ENCODE measurements at places on chromosomes 7 and 10. TPM values are rescaled to one million over a fixed set of nuclear protein-coding genes. Genes with fewer than 3 reads are reported as not detected.

The ELN gene
- 21.8 TPM for total RNA-seq

The SEPTIN7 gene
- 433 TPM for total RNA-seq

The ANK3 gene
- 439 TPM for total RNA-seq

The MSMB gene
- total RNA-seq: not detected

The RTKN2 gene
- total RNA-seq: 4.0 TPM

The CALHM1 gene
- 3.5 TPM for total RNA-seq

DNA sequence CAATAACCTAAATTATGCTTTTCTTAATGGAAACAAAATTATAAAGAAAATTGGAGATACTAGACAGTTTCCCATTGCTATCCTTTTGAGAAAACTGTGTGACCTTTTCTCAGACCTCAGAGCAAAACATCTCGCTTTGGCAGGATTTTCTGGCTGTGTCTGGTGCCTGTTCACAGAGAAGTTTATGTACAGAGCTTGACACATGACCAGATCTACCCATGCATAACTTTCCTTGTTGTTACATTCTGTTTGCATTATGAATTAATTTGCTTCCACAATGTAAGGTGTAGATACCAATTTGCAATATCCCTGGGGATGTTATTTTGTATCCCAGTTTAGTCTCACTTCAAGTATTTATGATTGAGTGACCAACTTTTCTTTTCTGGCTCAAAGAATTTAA, 565.0 kb downstream of the XPNPEP1 start:
- DNase-seq: no peak

- peak; percentile 50 for DNase-seq
These were observed 290.9 kb downstream of the CAMK1D start for GRCh38 chr10:12639996-12640944.

- DNase-seq: no peak
These were observed 750.1 kb upstream of the SORCS1 start for GRCh38 chr10:107914450-107915214.

DNA sequence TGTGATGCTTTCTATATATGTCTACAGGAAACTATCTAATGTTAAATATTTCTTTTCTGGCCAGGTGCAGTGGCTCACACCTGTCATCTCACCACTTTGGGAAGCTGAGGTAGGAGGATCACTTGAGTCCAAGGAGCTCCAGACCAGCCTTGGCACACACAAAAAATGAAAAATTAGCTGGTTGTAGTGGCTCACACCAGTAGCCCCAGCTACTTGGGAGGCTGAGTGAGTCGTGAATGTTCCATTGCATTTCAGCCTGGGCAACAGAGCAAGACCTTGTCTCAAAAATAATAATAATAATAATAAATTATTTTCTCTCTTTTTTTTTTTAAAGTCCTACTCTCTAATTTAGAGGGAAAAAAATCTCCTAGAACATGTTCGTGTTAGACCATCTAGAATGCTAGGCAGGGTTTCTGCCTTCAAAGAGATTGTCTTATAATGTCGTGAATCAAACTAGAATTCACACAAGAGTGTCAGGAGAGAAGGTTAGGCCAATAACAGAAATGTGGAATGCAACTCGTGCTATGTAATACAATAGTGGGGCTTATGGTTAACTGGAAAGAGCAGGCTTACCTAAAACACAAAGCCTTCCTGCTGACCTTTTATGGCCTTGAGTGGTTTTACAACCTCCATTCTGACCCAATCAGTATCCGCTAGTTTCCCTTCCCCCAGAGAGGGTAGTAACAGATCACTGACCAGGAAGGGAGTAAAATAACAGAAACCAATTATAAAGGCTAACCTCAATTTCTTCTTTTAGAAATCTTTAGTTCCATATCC, 46.3 kb downstream of the MYOF start:
- no peak for DNase-seq

GRCh38 chr7:120274899-120275298, 1.9 kb downstream of the KCND2 start:
- DNase-seq: no peak

DNA sequence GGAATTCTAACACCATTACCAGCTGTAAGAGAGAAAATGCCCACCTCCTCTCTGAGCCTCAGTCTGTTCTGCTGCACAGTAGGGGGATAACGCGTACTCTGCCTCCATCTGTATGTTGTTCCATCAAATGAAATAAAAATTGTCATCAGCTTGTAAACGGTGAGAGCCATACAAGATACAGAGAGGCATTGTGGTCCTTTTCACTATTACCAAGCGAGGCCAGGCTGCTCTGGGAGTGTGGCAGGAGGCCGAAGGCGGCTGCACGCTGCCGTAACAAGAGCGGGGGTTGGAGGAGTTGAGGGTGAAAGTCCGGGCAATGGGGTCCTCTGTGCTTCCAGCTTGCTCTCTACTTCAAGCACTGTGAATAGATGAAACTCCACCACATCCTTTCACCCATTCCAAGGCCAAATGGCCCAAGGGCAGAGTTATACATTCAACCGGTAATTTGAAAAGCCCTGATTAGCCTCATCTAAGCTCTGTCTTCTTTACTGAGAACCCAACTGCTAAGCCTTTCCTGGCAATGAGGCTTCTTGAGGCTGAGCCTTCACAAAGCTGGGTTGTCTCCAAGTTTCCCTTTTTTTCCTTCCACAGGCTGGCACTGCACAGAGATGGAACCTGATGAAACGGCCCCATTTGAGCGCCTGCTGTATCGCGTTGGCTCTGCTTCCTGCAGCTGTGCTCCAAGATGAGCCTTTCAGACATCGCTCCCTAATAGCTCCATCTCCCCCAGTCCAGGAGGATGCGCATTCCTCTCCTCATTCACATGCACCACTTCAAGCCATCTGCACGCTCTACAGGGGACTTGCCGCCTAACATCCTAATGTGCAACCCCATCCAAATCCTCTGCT, 47.2 kb downstream of the PYROXD2 start:
- DNase-seq: peak; percentile 58

GRCh38 chr10:17882557-17882956, 69.2 kb upstream of the SLC39A12 start:
- no peak for DNase-seq

GRCh38 chr7:126657599-126658358, 595.0 kb downstream of the GRM8 start:
- DNase-seq: no peak

DNA sequence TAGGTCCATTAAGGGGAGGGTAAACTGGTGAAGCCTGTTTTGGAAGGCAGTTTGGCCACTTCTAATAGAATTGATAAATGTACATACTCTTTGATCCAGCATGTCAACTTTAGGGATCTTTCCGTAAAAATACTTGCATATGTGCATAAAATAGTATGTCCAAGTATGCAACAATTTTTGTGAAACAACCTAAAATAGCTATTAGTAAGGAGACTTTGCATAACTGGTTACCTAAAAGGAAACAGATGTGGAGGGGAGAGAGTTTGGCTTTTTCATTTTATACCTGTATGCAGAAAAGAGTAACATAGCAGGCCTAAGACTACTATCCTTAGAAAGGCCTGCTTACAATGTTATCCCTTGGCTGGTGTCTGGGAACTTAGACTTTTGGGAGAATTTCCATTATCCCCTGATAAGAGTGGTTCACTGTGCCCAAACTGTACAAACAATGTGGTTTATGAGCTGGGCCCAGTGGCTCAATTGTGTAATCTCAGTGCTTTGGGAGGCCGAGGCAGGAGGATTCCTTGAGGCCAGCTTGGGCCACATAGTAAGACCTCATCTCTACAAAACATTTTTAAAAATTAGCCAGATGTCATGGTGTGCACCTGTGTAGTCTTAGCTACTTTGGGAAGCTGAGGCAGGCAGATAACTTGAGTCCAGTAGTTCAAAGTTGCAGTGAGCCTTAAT, 21.3 kb downstream of the PTPN12 start:
- no peak for DNase-seq

DNA sequence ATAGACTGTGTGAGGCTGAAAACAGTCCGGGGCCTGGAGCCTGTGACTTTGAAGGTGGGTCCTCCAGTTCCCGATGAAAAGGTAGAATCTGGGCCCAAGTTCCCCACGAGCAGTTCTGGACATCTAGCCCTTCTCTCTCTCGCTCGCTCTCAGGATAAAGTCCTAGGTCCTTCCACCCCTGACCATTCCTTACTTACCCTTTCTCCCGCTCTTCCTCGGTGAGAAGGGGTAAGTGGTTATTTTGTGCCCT, 713 bp downstream of the IMMP2L start:
- DNase-seq: no peak

- DNase-seq: no peak
These were observed 7.5 kb downstream of the ZFAND2A start for GRCh38 chr7:1152492-1152891.

- no peak for DNase-seq
These were observed 12.2 kb upstream of the GIMAP7 start for GRCh38 chr7:150502519-150502918.

- DNase-seq: no peak
These were observed 98.6 kb upstream of the DIP2C start for GRCh38 chr10:787933-788651.

DNA sequence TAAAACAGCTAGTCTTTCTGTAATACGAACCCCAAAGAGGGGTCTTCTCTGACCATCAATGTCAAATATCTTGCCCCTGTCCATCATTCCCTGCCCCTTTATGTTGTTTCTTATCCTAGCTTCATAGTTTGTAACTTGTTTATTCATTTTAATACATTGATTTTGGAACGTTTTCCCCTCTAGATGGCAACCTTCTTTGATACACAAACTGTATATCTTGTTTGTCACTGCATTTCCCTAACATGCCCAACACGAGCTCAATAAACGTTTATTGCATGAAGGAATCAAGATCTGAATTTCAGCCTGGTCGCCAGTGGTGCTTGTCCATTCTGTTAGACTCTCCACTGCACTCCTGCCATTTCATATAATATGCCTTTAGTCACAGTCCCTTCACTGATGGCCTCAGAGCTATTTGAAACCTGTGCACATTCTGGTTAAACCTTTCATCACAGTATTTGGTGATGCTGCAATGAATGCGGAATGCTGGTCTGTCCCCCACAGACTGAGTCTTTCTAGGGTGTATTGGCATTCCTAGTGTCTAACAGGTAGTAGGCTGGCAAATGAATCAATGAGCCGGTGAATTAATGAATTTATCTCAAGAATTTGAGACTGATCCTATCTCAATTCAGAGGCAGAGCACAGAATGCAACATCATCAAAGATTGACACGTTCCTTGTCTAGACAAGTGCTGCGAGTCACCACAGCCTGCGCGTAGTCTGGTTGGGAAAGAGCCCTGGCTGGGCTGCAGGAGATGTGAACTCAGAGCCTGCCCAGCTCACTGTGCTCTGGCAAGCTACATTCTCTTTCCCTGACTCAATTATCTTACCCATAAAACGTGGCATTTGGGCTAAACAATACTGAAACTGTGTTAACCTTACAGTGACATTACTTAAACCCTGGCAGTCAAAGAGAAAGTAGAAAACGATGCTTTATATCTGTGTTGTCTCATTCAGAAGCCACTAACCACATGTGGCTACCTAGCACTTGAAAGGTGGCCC, 55.2 kb upstream of the FRMD4A start:
- DNase-seq: no peak

DNA sequence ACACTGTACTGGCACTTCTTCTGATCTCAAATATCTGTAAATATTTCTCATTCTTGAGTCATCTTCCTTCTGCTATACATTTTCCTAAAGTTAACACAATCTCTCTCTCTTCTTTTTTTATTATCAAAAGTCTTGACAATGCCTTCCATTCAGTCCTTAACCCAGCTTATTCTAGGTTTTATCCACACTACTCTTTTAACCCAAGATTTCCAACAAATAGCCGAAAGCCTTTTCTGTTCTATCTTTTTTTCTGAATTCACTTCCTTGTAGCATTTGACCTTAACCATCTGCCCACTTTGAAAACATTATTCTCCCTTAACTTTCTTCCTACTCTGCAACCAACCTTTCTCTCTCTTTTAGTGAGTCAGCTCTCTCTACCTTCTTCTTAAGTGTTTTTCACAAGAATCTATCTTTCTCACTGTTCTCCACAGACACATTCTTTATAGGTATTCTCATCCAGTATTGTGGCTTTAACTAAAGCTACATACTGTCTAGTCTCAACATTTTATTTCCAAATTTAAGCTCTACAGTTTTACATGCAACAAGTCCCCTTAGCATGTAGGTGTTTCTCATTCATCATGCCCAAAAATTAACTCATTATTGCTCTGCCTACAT, 915.6 kb downstream of the KCNMA1 start:
- no peak for DNase-seq

- DNase-seq: no peak
These were observed 84.6 kb downstream of the VPS50 start for GRCh38 chr7:93316730-93317129.

DNA sequence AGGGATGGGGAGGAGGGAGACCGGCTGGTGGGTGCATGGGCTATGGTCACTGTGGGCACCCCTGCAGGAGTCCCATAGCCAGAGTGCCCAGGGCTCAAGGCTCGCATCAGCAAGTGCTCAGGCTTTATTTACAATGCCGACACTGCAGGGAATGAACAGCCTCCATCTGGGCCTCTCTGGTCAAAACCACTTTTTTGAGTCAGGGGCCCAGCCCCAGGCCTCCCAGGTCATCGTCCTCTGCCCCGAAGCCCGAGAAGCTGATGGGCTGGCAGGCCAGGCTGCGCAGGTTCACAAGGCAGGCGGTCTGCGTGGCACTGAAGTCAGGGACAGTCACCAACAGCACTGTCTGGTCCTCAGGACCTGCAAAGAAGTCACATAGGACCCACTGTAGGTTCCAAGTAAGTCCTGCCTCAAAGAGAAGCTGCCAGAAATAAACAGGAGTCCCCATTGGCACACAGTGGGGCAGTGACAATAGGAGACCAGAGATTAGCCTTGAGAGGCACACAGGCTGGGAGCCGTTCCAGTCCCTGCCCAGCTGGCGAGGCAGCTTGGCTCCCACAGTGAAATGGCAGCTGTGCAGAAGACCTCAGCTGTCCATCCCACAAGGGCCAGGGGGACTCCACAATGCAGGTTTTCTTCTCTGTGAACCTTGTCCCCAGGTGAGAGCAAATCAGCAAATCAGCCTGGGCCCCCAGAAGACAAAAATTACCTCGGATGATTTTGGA, 8.6 kb downstream of the POLD2 start:
- peak; percentile 88 for DNase-seq

DNA sequence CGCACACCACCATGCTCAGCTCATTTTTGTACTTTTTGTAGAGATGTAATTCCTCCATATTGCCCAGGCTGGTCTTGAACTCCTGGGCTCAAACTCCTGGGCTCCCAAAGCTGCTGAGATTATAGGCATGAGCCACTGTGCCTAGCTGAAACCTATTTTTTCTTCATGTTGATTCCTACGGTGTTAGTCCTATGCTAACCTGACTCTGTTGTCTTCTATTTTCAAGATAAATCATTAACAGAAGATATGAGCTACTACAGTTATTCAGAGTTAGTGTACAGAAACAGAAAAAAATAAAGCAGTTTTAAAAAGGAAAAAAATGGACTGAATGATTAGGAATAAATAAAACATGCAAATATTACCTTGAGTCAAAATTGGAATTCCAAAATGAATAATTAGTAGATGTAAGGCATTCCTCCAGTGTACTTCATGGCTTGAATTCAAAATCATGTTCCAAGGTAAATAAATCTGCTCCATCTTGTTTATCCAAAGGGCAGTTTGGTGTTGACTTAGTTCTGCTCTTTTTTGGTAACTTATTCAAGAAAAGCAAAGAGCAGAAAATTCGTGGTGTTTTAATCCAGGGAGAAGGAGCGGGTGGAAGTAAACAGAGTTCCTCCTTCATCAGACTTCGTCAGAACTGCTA, 185.8 kb downstream of the CACNB2 start:
- DNase-seq: no peak
